ENCODE measurements at places on chromosomes 6 and 20. TPM values are rescaled to one million over a fixed set of nuclear protein-coding genes. Genes with fewer than 3 reads are reported as not detected.

GRCh38 chr20:8490076-8490830 lies 358.2 kb downstream of the PLCB1 start:
- H3K4me3 ChIP-seq, result no peak overlapping the region

- no peak overlapping the region for H3K4me3 ChIP-seq
- H3K4me1 ChIP-seq, result no peaks in the 10 kb centered on the region
- peaks cover 25% of the 10 kb centered on the region for H3K27me3 ChIP-seq
- no peaks in the 10 kb centered on the region for H3K36me3 ChIP-seq
- DNase-seq, result no peak
Measured at GRCh38 chr6:125370343-125370742, 68.6 kb upstream of the HDDC2 start.

GRCh38 chr6:11213422-11214021 lies 18.9 kb downstream of the NEDD9 start:
- H3K36me3 ChIP-seq, result peaks cover 8% of the 10 kb centered on the region
- no peaks in the 10 kb centered on the region for H3K27me3 ChIP-seq
- H3K4me3 ChIP-seq, result no peak overlapping the region
- H3K4me1 ChIP-seq, result peaks cover 47% of the 10 kb centered on the region
- H3K27ac ChIP-seq, result no peak overlapping the region
- DNase-seq, result no peak

DNA sequence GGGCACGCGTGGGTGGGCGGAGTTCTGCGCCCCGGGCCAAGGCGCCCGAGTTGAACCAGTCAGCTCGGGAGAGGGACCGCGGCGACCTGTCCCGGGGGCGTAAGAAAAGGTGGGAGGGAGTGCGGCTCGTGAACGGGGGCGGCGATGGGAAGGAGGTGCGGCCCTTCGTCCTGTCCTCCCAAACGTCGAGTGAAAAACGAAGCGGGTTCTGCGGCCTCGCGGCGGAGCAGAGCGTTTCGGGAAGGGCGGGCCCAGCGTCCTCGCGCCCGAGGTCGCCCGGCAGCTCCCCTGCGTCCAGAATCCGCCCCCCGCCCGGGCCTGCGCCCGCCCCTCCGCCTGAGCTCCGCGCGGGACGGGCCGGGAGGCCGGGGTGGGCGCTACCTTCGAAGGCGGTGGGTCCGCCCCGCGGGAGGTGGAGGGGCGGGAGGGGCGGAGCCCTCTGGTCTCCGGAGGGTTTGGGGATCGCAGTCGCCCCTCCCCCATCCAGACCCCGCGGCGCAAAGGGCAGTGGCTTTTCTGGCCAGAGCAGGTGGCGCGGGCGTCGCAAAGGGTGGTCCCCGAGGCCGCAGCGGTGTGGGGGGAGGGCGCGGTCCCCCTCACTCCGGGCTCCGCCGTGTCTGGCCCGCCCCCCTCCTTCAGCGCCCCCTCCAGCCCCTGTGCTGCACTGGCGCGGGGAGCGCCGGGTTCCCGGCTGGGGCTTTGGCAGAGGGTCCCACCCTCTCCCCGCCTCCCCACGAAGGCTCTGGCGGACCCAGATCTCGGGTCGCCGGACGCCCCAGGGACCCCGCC lies 838 bp downstream of the STMN3 start:
- no peaks in the 10 kb centered on the region for H3K36me3 ChIP-seq
- peaks cover 21% of the 10 kb centered on the region for H3K4me1 ChIP-seq
- peak; percentile 34 for DNase-seq
- no peaks in the 10 kb centered on the region for H3K27me3 ChIP-seq

DNA sequence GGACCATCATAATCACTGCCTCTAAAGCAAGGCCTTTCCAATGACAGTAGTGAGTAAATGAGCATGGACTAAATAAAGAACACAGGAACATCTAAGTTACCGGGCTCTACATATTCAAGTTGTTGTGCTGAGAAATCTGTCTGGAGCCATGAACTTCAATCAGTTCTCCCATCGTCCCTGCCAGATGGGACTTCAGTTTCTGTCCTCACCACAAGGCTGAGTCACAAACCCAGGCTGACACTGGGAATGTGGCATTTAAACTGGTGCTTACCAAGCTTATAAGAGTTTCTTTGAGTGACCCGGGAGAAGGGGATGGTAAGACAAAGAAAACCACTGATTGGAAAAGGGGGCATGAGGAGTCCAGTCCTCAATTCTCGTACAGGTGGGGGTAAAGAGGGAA lies 497.0 kb downstream of the MAFB start:
- H3K27me3 ChIP-seq, result no peaks in the 10 kb centered on the region
- no peak for DNase-seq
- H3K27ac ChIP-seq, result no peak overlapping the region
- H3K36me3 ChIP-seq, result no peaks in the 10 kb centered on the region

GRCh38 chr20:4886771-4887527 lies 114.4 kb downstream of the SLC23A2 start:
- no peak for DNase-seq
- no peak overlapping the region for H3K27ac ChIP-seq
- H3K27me3 ChIP-seq, result no peaks in the 10 kb centered on the region
- H3K4me1 ChIP-seq, result peaks cover 19% of the 10 kb centered on the region
- peaks cover 15% of the 10 kb centered on the region for H3K36me3 ChIP-seq

- no peak overlapping the region for H3K27ac ChIP-seq
- H3K4me3 ChIP-seq, result no peak overlapping the region
- peaks cover 22% of the 10 kb centered on the region for H3K4me1 ChIP-seq
Measured at GRCh38 chr20:1818247-1818840, 76.9 kb upstream of the SIRPA start.

DNA sequence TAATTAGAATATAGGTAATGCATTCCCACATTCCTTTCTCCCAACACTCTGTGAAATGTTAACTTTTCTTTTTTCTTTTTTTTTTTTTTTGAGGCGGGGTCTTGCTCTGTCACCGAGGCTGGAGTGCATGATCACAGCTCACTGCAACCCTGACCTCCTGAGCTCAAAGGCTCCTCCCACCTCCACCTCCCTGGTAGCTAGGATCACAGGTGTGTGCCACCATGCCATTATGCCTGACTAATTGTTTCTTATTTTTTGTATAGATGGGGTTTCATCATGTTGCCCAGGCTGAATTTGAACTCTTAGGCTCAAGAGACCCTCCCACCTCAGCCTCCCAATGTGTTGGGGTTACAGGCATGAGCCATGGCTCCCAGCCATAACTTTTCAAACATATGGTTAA lies 135.7 kb upstream of the SHLD1 start:
- no peak overlapping the region for H3K27ac ChIP-seq
- DNase-seq, result no peak
- peaks cover 4% of the 10 kb centered on the region for H3K36me3 ChIP-seq
- H3K27me3 ChIP-seq, result no peaks in the 10 kb centered on the region

DNA sequence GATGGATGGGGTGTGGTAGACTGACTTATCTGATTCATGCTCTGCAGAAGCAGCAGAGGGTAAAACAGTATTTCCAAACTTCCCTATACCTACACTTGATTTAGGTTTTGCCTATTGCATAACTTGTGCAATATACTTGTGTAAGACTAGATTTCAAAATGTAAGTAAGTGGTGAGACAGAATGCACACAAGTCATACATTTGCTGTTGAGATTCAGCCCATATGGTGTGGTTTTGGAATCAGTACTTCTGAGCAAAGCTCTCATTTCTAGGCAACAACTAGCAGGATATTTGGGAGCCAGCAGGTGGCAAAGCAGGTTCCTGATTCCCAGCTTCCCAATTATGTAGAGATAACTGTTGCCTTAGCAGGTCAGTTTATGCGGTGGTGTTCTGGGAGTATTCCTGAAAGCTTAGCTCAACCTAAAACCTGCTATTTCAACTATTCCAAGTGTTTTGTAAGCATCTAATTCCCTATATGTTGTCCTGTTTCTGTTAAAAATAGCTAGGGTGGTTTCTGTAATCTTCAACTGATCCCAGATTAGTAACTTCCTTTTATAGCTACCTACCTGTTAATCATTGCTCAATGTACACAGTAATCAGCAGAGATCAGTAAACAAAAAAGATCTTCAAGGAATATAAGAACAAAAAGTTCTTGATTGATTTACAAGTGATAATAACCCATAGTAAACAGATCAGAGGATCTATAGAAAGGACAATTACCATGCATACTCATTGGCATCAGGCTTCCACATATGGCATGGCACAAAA lies 8.5 kb upstream of the FABP7 start:
- H3K4me1 ChIP-seq, result no peaks in the 10 kb centered on the region
- no peak overlapping the region for H3K27ac ChIP-seq
- no peaks in the 10 kb centered on the region for H3K36me3 ChIP-seq
- H3K4me3 ChIP-seq, result no peak overlapping the region
- H3K27me3 ChIP-seq, result peaks cover 51% of the 10 kb centered on the region

- DNase-seq, result no peak
- H3K4me1 ChIP-seq, result peaks cover 57% of the 10 kb centered on the region
- H3K27ac ChIP-seq, result no peak overlapping the region
- peaks cover 3% of the 10 kb centered on the region for H3K36me3 ChIP-seq
- H3K4me3 ChIP-seq, result no peak overlapping the region
Measured at GRCh38 chr6:136769124-136769523, 23.2 kb downstream of the MAP3K5 start.

KIF6 gene
- total RNA-seq, result not detected

PRKN gene
- 2.5 TPM for total RNA-seq

COL20A1 gene
- 0.58 TPM for total RNA-seq

WFDC12 gene
- total RNA-seq, result not detected

GTSF1L gene
- total RNA-seq, result not detected

MEI4 gene
- total RNA-seq, result not detected

DSP gene
- total RNA-seq, result 0.32 TPM

HLA-DRA gene
- total RNA-seq, result 18.8 TPM

Measured in activated T-cell treated with anti-CD3 and anti-CD28 coated beads, Interleukin-2, amount 50 U/mL, for 72 hours (primary cell).